ENCODE measurements at places on chromosomes 6 and 20. TPM values are rescaled to one million over a fixed set of nuclear protein-coding genes. Genes with fewer than 3 reads are reported as not detected.

GRM1 gene
- 26.8 TPM for total RNA-seq

FAM162B gene
- total RNA-seq = 2.8 TPM

LPA gene
- 7.6 TPM for total RNA-seq

OLIG3 gene
- 0.23 TPM for total RNA-seq

ANKRD66 gene
- 3.5 TPM for total RNA-seq

HINT3 gene
- total RNA-seq = 89.0 TPM

CST8 gene
- not detected for total RNA-seq

TMEM244 gene
- not detected for total RNA-seq

TMEM151B gene
- total RNA-seq = 40.8 TPM

PRDM13 gene
- total RNA-seq = 0.46 TPM

IRF4 gene
- not detected for total RNA-seq

CCDC170 gene
- total RNA-seq = 5.5 TPM

TREM1 gene
- not detected for total RNA-seq

BMP5 gene
- total RNA-seq = 5.5 TPM

CEP57L1 gene
- total RNA-seq = 73.4 TPM

OR2H2 gene
- not detected for total RNA-seq

SLC17A3 gene
- total RNA-seq = not detected

PPP1R14C gene
- total RNA-seq = 35.5 TPM

KCNK16 gene
- total RNA-seq = not detected

COL9A3 gene
- total RNA-seq = 7.8 TPM

CST5 gene
- total RNA-seq = not detected

RAET1L gene
- total RNA-seq = 0.23 TPM

RBBP8NL gene
- not detected for total RNA-seq

DEFB132 gene
- total RNA-seq = not detected

GLP1R gene
- total RNA-seq = 1.6 TPM

TLDC2 gene
- 1.2 TPM for total RNA-seq

SLCO4A1 gene
- 2.1 TPM for total RNA-seq

Measured in diencephalon (tissue), 1 donor.